Activated naive CD8-positive, alpha-beta T cell treated with anti-CD3 and anti-CD28 coated beads, Interleukin-2, amount 10 ng/mL, durations not matched to agents 7 days and 5 days (primary cell): ENCODE measurements at places on chromosomes 4 and X.

DNA sequence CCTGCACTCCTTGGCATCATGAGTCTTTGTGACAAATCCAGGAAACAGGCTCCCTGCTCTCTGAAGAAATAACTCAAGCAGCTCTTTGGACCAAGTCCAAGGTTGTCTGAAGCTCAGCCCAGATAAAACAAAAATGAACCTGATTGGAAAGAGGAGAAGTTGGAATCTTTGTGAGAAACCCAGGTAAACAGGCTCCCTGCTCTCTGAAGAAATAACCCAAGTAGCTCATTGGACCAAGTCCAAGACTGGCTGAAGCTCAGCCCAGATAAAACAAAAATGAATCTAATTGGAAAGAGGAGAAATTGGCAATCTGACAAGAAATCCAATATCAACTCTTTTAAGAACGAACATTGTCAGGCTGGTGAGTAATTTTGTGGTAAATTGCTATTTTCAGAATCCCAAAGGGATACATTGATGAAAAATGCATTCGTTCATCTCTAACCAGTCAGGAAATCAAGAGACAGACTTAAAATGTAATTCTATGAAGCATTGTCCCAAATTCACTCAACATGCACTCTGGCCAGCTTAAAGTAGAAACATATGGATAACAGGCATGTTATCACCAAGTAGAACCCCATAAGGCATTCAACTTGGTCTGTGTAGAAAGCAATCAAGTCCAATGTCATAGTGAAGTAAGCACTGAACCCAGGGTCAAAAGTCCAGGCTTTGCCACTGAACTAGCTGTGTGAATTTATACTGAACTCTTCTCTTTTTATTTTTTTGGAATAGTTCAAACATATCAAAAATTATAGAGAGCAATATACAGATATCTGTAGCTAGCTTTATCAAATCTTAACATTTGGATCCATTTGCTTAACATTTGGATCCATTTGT is 16.8 kb upstream of the NFXL1 start:
- DNase-seq, result no peak

DNA sequence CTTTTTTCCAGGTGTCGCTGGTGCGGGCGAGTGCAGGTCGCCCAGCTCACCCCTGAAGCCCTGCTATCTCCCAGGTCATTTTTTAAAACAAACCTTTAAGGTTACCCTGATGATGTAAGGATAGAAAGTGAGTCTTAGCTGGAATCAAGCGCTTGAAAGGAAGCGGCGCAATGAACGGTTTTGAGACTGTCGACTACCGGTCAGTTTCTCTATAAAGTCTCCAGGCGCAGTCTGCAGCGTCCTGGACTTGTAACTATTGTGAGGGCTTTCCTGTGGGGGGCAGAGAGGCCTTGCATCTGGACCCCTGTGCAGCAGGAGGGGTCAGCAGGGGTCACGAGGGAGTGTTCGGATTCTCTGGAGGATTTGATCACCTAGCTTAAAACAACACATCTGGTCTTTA is 1.6 kb downstream of the KIT start:
- DNase-seq, result peak; percentile 25

DNA sequence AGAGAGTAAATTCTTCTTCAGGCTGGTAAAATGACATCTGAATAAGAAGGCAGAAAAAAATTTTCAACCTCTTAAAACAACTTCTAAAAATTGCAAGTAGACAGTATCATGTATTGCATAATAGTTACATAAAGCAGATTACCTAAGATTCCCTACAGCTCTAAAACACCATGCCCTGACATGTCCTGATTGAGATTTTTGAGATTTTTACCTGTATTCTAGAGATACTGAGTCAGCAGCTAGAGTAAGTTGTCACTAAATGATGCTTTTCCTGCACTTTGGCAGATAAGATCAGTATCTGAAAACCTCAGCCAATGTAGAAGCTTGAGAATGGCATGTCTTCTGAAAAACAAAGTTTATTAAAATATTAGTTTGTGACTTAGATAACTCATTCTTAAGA is 713.6 kb downstream of the CCSER1 start:
- DNase-seq, result no peak

GRCh38 chr4:5469861-5470260 is 238.5 kb downstream of the EVC2 start:
- no peak for DNase-seq

GRCh38 chr4:86493460-86493859 is 100.7 kb upstream of the PTPN13 start:
- no peak for DNase-seq

DNA sequence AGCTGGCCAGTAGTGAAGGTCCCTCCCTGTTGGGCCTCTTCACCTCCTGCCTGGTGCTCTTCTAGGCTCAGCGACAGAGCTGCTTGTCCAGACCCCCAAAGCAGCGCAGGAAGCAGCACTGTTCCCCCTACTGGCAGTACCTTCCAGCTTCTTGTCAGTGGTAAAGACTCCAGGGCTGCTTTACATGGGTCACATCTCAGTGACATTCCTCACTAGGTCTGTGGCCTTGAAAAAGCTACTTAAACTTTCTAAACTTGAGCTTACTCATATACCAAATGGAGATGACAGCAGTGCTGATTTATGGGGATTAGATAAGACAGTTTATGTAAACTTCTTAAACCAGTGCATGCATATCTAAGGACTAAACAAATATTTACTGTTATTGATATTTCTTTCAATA is 117.3 kb downstream of the FAT4 start:
- no peak for DNase-seq

DNA sequence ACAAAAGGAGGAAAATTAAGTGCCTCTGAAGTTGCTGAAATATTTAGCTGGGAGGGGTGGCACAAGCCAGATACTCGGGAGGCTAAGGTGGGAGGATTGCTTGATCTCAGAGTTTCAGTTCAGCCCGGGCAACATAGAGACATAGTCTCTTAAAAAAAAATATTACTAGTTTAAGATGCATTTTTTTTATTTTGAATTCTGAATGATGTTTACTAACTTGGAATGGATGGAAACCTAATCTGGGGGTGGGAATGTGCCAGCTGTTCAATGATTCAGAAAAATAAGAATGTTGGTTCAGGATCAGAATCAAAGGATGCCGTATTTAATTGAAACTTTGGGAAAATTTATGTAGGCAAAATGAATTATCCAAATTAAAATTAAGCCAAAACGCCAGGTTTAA is 167.2 kb upstream of the ANK2 start:
- no peak for DNase-seq

- DNase-seq, result no peak
Measured at GRCh38 chrX:2147928-2148327, 352.8 kb downstream of the DHRSX start.

DNA sequence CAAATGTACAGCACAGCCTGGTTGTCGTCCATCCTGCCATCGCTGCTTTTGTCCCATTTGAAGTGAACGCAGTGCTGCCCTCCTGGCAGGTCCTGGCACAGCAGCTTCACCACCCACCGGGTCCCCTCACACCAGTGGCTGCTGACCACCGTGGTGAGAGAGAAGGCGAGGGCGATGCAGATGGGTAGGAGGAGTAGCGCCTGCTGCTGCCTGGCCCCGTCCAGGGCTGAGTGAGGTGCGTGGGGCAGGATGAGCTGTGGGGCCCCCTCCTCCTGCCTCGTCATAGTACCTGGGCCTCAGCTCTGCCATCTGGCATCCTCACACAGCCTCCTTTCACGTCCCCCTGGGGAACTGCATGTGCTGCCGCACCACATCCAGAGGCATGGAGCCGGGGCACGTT is 1.8 kb downstream of the DCAF8L2 start:
- no peak for DNase-seq
